CD4-positive, alpha-beta T cell treated with Interleukin-12 subunit alpha and Interleukin-12 subunit beta, for 1 hour (primary cell): ENCODE measurements at places on chromosomes 7 and 10.

DNA sequence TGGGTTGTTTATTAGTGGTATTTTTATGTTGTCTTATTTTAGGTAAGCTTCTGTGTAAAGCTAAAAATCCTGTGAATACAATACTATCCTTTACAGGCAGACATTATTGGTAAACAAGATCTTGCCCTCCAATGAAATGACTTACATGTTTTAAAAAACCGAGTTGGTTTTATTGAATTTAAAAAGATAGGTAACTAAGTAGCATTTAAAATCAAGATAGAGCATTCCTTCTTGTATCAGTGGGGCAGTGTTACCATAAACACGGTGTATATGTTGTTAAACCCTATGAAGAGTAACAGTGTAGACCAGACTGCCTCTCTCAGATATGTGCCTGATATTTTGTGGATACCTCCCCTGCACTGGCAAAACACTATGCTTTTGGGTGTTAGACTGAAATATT lies 81.0 kb downstream of the SNX10 start:
- DNase-seq = no peak

DNA sequence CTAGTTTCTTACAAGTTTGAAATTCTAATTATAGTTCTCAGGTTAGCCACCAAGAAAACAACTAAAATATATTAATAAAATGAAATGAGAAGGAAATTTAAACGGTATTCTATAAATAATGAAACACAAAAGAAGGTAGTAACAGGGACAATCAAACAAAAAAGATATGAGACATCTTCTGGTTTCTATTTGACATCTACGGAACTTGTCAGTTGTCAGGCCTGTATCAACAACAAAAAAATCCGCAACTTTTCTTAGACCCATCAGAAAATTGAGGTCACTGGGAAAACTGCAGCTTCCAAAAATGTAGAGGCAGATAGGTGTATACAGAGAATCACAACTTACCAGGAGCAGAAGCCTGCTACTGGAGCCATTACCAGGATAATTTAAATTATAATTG lies 70.6 kb downstream of the ZPBP start:
- DNase-seq = no peak

DNA sequence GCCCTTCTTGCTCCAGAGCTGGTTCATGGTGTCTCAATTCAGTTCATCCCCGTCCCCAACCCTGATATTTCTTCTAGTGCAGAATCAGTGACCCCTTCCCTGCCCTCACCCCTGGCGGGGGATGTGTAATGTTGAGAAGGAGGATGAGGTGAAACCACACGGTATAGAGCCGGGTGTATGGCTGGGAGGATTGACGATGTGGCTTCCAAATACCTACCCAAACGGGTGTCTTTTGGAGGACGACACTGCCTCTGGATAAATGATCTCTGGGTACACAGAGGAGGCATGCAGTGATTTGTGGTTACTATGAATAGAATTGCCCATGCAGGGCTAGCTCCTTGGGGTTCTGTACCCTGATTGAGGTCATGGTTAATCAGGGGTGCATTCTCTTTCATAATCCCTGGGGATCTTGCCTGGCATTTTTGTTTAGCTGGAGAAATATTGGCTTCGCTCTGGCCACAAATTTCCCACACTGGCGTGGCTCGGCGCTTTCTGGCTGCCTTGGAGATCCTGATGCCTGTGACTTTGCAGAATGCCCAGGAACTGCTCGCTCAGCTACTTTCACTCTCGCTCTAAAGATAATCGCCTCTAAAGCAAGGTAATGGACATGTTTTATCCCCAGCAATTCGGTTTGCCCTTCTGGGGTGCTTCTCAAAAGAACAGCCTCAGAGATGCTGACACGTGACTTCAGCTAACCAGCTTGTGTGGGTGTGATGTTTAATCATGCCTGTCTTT lies 89.2 kb downstream of the RBM20 start:
- DNase-seq = no peak

DNA sequence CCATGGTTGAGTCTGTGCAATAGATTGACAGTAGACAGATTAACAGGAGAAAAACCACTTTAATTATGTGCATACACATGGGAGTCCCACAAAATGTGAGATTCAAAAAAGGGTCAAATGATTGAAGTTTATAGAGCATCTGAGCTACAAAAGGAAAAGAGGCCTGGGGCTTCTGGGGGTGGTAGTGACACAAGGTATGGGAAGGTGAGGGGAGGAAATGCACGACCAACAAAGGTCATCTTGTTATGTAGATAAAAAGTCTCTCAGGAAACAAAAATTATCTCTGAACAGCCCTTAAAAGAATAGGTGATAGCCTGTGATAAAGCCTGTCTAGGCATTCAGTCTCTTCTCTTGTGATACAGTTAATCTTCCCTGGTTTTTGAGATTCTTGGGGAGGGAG lies 141.7 kb downstream of the SEC23IP start:
- no peak for DNase-seq

DNA sequence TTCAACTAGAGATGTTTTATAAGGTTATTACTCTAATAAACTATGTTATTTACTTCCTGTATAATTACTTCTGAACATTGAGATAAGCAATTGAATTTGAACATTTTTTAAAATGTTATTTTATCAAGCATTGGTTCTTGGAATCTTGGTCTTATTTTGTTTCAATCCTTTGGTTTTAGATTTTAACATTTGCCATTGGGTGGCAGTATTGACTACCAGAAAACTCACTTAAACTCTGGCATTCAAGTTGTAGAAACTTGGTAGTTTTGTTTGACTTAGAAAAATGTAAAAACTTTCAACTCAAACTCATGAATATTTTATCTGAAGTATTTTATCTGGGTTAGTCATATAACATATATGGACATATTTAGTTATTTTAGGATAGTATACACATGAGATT lies 48.1 kb downstream of the ATRNL1 start:
- no peak for DNase-seq

DNA sequence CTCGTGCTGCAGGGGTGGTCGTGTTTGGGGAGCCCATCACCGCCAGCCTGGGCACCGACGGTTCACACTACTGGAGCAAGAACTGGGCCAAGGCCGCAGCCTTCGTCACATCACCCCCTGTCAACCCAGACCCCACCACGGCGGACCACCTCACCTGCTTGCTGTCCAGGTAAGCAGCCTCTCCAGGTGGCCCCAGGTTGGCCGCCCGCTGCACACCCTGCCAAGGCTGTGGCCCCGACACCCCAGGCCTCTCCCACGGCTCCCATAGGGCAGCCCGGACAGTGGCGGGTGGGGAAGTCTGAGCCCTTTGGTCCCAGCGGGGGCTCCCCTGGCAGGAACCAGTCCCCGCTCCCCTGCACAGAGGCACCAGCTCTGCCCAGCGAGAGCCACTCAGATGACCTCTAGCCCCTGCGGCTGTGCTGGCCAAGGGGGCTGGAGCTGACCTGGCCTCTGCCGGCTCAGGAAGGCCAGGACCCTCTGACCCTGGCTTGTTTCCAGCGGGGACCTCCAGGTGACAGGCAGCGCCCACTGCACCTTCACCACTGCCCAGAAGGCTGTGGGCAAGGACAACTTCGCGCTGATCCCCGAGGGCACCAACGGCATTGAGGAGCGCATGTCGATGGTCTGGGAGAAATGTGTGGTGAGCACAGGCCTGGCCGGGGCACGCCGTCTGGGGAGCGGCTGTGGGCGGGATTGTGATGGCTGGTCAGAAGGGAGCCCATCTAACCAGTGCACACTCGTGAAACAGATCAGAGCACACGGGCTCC lies 13.8 kb downstream of the DPYSL4 start:
- DNase-seq = no peak

DNA sequence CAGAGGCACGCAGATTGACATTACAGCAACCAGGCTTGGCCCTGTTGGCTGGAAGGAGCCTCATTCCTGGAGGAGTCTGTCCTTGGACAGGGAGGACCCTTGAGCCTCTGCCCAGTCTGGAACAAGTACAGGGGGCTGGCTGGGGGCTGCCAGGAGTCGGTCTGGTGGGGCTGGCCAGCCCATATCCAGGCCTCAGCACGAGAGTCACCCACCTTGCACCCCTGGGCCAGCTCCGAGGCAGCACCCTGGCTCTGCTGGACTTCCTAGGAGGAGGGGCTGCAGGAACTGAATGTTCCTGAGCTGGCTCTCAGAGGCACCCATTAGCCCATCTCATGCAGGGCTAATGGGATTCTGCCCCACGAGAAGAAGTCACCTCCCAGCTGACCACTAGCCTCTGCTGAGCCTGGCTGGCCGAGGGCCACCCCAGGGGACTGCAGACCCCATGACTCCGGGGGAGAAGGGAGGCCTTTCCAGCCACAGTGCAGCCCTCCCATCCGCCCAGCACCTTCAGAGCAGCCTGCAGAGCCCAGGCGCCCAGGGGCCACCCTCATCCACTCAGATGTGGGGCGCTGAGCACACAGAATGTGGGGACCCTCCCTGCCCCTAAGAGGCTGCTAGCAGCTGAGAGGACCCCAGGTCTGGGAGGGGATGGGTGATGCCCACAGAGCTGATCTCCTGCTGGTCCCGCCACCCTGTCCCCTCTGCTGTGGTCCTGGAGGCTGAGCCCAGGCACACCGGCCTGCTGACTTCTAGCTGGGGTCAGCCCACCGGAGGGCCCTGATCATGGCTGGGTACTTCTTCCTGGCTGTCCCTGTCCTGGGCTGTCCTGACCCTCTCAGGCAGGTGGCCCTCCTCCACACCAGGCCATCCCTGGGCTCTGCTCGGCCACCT lies 14.8 kb upstream of the INPP5A start:
- DNase-seq = no peak

DNA sequence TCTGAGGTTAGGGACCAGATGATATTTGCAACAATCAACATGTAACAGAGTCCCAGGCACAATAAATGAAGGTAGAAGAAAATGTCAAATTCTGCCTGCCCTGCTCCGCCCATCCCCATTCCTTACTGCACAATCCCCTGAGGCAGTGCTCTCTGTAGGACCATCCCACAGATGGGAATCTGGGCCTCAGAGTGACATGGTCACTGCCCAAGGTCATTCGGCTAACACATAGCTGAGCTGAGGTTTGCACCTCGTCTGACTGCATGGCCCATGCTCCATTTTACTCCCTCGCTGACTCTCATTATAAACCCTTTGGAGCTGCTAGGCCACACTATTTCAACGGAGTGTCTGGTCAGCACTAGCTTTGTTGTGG lies 1.2 kb downstream of the HOGA1 start:
- DNase-seq = no peak

GRCh38 chr10:61821693-61822092 lies 79.8 kb upstream of the ARID5B start:
- no peak for DNase-seq

- no peak for DNase-seq
These were observed 131.0 kb upstream of the C1GALT1 start for GRCh38 chr7:7051206-7051877.

GRCh38 chr10:6062101-6062771 lies at the start of gene IL2RA:
Gene IL2RA (minus strand): TSS chr10:6062367. CDS start chr10:6062151, 216 bp downstream.
- DNase-seq = peak; percentile 74

GRCh38 chr10:62815381-62816075 lies 638 bp downstream of the EGR2 start:
- peak; percentile 14 for DNase-seq

DNA sequence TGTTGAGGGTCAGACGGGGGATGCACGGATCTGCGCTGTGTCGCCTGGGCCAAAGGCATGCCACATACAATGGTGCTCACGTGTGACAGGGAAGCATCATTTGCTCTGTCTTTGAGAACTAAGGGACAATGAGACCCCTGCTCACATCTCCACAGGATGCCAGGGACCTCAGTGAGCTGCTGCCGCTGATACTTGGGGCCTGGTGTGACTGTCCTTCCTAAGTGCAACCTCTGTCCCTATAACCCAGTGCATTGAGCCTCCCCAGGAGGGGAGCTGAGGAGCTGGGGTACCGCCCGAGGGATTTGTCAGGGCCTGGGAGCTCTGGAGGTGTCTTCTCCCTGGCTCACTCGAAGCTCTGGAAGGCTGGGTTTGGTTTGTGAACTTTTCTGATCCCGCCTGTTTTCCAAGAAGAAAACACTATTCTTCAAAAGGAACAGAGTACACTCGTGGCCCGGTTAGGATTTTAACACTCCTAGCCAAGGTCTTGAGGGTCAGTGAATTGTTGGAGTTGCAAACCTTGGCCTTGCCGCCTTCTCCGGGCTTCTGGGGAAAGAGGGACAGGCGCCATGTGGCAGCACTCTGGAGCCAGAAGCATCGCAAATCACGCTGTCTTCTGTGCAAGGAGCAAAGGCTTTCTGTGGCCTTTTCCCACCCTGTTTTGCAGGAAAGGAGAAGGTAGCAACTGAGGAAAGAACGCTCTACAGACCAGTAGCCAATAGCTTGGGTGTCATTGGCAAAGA lies 26.2 kb upstream of the CTBP2 start:
- DNase-seq = no peak

- DNase-seq = no peak
These were observed 94.8 kb downstream of the CPED1 start for GRCh38 chr7:121083138-121083789.

DNA sequence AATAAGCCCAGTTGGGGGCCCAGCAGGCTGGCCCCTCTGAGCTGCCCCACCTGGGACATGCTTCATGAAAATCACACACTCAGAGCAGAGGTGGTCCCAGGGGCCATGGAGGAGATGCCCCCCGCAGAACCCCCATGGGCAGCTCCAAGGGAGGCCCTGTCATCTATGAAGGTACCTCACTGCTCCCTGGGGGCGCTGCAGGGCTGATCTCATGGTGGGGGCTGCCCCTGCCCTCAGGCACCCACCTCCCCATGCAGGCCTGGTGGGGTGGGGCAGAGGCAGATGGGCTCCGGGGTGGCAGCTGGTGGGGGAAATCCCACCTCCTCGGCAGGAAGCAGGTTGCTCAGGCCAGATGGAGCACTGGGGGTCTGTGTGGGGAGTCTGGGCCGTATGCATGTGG lies 60.5 kb downstream of the YKT6 start:
- DNase-seq = no peak

- no peak for DNase-seq
These were observed 420 bp upstream of the KLHL7 start for GRCh38 chr7:23105086-23105643.

DNA sequence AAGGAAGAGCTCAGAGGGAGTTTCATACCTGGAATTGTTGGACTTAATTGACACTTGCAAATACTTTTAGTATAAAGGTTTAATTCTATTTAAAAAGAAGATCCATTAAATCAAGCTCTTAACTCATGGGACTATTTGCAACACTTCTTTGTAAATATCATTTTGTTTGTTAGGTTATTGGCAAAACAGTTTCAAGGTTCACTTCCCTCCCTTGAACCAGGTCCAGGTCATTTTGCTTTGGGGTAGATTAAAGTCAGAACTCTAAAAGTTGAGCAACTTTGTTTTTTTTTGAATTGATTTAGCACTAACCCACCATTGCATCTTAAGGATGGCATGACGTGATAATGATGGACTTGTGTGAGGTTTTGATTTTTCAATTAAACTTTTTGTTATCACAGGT lies 45.9 kb downstream of the ZRANB1 start:
- DNase-seq = no peak
